Esophagus squamous epithelium (tissue), 5 donors: ENCODE measurements at places on chromosomes 16 and 17.

- no peak for DNase-seq
Measured at GRCh38 chr16:12002447-12003006, 26.0 kb downstream of the SNX29 start.

GRCh38 chr16:87489434-87490045, 3.3 kb downstream of the ZCCHC14 start:
- no peak for DNase-seq

DNA sequence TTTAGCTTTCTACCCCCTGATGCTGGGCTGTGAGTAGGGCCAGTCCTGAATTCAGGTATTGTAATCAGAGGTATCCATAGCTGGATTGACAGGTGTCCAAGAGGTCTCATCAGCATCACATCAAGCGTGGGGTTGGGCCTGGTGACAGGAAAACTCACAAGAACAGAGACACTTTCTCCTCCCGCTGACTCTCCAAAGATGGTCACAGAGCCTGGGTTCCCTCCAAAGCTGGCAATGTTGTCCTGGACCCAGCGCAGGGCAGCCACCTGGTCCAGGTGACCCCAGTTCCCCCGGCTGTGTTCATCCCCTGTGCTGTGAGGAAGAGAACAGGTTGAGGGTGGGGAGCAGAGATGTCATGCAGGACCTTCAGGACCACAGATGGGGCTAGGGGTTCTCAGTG, 11.7 kb downstream of the CES1 start:
- no peak for DNase-seq

GRCh38 chr16:68069511-68070248, 15.5 kb upstream of the NFATC3 start:
- DNase-seq = no peak

- no peak for DNase-seq
Measured at GRCh38 chr17:50314456-50315011, 31.4 kb upstream of the XYLT2 start.

- DNase-seq = no peak
Measured at GRCh38 chr16:11913425-11914079, 2.2 kb downstream of the GSPT1 start.

DNA sequence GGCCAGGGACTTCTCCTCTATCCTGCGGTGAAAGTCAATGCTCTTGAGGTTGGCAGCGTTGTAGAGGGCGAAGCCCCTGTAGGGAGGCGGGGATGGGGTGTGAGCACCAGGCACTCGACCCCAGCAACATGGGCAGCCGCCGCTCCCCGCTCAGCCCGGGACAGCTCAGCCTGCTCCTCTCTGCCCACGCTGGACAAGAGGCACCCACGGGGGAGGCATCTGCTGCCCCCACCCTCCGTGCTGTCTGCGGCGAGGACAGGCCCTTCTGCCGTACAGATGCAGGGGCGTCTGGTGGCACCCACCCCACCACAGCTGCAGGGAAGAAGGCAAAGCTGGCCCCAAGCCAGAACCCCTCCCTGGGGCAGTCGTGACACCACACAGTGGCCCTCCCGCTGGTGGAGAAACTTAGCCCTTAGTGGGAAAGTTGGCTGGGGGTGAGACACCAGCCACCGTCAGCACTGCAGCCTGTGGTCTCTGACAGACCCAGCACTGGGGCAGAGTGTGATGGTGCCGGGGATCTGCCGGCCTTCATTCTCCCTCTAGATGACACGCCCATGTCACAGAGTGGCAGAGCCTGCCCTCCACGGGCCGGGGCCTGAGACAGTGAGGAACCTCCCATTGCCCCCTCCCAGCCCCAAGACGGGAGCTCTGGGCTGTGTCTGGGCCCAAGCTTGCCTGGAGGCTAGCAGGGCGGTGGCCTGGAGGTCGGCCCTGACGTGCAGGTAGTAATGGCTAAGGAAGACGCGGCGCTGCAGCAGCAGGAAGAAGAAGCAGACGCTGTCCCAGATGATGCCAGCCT, 19.5 kb downstream of the CTU2 start:
- no peak for DNase-seq

DNA sequence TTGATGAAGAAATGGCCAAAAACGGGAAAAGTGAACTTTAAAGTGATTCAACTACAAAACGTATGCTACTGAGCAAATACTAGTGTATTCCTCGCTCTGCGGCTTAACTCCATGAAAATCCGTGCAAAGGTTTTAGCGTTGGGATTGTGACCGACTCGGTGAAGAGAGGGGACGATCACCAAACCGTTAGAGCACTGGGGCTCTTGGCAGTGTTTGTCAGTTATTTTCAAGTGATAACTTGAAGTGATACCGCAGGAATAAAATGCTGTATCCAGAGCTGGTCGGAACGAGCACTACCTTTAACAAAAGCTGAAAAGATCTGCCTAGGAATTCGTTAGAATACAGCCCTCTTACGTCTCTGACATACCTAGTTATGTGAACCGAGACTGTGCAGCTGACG, 773 bp upstream of the PPM1D start:
- no peak for DNase-seq

DNA sequence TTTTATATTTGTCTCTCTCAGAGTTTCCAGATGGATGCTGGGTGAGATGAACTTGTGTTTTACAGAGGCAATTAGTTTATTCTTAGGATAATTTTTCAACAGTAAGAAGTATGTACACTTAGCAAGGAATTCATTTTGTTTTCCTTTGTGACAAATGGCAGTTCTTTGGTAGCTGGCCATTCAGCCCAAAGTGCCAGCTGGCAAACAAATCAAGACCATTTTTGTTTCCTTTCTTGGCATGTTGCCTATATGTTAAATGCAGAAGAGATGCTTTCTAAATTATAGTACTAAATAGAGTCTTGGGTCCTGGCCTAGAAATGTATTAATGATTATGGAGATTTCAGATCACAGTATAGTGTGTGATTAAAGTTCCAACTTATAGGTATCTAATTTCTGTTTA, 337.1 kb downstream of the CNTNAP4 start:
- DNase-seq = no peak

DNA sequence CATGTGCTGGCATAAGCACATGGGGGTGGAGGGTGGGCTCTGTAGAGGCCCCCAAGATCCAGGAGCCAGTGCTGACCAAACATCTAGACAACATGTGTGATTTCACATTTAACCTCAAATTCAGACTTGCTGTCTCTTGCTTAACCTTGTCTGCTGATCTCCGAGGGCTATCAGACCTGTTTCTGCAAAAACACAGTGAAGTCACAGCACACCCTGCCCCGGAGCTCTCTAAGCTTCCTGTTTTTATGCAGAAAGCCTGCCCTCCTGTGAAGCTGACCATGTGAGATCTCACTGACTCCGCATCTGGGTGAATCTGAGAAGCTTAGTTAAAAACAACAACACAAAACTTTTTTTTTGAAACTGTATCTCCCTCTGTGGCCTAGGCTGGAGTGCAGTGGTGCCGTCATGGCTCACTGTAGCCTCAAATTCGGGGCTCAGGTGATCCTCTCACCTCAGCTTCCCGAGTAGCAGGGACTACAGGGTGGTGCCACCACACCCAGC, 6.6 kb upstream of the DPEP2 start:
- DNase-seq = peak; percentile 22

DNA sequence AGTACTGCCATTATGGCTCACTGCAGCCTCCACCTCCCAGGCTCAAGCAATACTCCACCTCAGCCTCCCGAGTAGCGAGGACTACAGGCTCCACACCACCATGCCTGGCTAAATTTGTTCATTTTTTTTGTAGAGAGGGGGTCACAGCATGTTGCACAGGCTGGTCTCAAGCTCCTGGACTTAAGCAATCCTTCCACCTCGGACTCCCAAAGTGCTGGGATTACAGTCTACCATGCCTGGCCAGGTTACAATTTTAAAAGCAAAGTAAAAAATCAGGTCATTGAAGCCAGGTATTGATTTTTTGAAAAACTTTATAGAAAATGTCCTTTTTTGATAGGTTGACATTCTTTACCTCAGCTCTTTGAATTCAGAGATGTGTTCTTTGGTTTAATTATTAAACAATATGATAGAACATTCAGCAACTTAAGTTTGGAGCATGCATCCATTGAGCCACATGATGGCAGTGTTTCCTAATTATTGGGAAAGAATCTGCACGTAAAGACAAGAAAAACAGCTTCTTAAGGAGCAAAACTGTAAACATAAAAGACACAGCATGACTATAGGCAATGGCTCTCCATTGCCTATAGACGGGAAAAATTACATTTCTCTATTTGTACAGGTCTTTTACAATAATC, 1.7 kb upstream of the SLC16A11 start:
- DNase-seq = no peak

DNA sequence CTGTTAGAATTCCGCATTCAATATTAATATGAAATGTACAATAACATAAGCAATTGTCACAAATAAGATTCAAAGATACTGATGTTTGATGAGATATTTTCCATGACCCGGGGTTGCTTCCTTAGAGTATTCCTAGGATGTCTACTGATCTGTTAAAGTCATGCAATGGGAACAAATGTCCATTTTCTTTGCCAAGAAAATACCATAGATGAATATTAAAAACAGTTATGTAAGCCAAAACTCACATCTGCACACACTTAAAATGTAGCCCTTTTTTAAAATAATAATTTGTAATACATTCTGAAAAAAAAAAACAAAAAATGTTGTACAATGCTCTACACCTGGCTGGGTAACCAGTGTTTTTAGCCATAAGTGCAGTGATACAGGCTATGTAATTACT, 259.4 kb upstream of the AXIN2 start:
- no peak for DNase-seq

GRCh38 chr17:30334421-30334820, 564 bp upstream of the TMIGD1 start:
- no peak for DNase-seq

GRCh38 chr16:85139881-85140339, 27.6 kb upstream of the CIBAR2 start:
- DNase-seq = no peak

- no peak for DNase-seq
Measured at GRCh38 chr17:46742565-46743270, 75.8 kb downstream of the WNT3 start.

GRCh38 chr17:80827646-80828643, 163.7 kb upstream of the CHMP6 start:
- DNase-seq = no peak

DNA sequence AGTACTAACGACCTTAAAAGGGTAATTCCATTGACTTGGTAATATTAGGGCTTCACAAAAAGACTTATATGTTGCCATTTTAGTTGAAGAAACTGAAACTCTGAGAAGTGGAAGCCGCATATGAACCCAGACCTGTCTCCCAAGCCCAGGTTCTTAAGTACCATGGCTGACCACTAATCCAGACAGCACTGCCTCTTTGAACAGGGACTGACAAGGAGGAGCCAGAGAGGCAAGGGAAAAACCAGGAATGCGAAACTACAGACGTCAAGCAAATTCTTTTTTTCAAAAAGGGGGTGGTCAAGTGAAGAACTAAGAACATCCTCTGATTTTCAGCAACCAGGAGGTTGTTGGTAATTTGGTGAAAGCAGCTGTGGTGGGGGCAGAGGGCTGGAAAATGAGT, 15.2 kb downstream of the CYB5D1 start:
- DNase-seq = no peak

DNA sequence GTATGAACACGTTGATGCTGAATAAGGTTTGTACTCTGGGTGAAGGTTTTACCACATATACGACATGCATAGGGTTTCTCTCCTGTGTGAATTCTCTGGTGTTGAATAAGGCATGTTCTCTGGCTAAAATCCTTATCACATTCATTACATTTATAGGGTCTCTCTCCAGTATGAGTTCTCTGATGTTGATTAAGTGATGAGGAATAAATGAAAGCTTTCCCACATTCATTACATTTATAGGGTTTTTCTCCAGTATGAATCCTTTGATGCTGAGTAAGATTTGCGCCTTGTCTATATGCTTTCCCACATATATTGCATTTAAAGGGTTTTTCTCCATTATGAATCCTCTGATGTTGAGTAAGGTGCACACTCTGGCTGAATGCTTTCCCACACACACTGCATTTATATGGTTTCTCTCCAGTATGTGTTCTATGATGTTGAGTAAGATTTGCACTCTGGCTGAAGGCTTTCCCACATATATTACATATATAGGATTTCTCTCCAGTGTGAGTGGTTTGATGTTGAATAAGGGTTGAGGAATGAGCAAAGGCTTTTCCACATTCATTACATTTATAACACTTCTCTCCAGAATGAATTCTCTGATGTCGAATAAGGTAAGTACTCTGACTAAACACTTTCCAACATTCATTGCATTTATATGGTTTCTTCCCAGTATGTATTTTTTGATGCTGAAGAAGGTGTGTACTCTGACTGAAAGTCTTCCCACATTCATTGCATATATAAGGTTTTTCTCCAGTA, 16.9 kb downstream of the ZNF287 start:
- DNase-seq = no peak

DNA sequence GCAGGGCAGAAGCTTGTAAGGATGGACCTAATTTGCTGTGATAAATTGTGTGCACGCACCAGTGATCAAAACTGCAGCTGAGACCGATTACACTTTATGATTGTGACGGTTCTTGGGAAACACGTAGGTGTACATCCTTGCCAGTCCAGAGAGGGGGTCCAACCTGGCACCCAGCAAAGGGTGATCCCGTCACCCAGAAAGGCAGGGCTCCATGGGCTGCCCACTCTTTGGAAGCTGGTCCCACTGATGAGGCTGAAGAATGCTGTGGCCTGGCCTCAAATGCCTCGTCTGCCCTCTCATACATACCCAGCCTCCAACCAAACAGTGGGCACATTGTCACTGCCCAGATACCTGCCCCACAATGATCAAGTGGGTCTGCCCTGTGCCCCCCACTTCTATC, 132.0 kb downstream of the C16orf78 start:
- no peak for DNase-seq

DNA sequence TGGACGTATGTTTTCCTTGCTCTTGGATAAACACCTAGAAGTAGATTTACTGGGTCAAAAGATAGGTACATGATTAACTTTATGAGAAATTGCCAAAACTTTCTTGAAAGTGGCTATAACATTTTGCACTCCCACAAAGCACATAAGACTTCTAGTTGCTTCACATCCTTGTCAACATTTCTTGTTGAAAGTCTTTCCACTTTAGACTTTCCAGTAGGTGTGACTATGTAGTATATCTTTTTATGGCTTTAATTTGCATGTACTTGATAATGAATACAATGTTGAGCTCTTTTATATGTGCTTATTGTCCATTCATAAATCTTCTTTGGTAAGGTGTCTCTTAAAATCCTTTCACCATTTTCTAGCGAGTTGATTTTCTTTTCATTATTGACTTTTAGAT, 241.2 kb upstream of the RPL38 start:
- no peak for DNase-seq

DNA sequence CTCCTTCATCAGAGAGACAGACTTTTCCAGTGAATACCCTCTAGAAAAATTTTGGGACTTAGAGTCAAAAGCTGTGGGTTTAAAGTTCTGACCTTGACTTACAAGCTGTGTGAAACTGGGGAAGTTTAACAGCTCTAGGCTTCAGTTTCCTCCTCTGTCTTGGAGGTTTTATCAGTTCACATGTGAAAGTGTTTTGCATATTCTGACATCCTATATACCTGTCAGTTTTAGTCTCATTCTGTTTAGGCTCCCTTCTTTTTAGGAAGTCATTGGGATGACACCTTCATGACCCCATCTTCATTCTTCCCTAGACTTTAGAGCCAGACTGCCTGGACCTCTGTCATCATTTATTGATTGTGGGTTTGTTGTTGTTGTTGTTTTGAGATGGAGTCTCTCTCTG, 44.4 kb downstream of the YPEL2 start:
- DNase-seq = no peak
